ENCODE measurements at places on chromosomes 3 and 15.

DNA sequence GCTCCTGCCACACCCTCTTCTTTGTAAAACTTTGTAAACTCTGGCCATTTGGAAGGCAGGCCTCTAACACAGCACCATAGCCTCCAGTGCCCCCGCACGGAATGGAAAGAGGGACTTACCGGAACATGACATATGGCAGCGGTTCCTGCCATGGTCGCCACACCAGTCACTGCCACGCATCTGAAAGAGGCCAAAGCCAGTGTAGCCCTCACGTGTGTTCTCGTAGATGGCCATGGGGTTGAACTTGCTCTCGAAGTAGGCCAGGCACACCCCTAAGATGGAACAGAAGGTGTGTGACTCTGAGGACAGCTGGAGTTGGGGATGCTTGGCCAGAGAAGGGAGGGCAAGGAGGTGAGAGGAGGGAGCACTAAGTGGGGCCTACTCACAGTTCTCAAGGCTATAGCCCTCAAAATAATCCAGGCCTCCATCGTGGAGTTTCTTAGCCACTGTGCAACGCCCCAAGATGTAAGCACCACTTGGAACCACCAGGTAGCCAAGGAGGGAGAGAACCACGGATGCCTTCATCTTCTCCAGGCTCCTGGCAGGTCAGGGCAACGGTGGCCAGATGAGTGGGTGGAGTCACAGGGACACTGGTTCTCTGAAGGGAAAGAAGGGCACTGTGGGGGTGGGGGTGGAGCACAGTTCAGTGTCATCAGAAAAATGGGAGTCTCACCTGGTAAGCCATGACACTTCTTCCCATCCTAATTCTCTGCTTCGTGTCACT, 3.5 kb downstream of the LYZL4 start:
- no peak for DNase-seq

GRCh38 chr3:169602482-169602881, 61.0 kb downstream of the MECOM start:
- no peak for DNase-seq

- no peak for DNase-seq
Measured at GRCh38 chr3:120567370-120568201, 28.6 kb upstream of the NDUFB4 start.

- DNase-seq: no peak
Measured at GRCh38 chr3:55894605-55895004, 407.5 kb upstream of the WNT5A start.

- no peak for DNase-seq
Measured at GRCh38 chr3:71327936-71328335, 255.6 kb downstream of the FOXP1 start.

GRCh38 chr15:90531147-90531546, 1.4 kb downstream of the CRTC3 start:
- DNase-seq: no peak

- DNase-seq: no peak
Measured at GRCh38 chr3:5787861-5788488, 600.5 kb downstream of the EDEM1 start.

GRCh38 chr3:171160325-171160724, 133.8 kb upstream of the SLC2A2 start:
- no peak for DNase-seq

DNA sequence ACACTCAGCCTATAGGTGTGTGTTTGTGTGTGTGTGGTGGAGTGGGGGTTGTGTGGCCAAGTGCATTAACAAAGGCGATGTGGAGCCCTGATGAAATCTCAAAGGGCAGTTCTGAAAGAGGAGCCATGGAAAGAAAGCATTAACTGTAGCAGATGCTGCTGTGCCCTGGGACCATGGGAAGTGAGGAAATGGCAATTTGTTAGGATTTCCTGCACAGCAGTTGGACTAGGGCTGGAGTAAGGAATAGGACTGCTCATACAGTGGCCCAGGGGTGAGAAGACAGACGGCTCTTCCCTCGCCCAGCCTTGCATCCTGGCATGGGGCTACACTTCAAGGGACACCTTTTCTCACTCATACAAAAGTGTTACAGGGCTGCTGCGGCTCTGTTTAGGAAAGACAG, 12.3 kb upstream of the ZBTB38 start:
- DNase-seq: no peak

- no peak for DNase-seq
Measured at GRCh38 chr3:65720989-65721737, 317.6 kb downstream of the MAGI1 start.

DNA sequence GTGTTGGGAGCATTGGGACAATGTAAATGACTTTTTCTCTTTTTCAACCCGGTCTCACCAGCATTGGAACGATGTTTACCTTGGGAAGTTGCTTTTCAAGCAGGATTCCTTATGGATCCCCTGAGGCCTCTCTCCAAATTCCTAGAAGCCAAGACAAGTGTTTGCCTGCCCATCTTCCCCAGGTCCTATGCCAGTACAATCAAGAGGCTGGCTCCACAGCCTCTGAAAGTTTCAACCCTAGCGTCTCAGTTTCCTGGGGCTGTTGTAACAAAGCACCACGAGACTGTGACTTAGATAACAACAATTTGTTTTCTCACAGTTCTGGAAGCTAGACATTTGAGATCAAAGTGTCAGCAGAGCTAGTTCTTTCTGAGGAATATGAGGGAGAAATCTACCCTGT, 347.2 kb upstream of the UMPS start:
- no peak for DNase-seq

- DNase-seq: no peak
Measured at GRCh38 chr3:39132096-39133092, 21.0 kb downstream of the CSRNP1 start.

DNA sequence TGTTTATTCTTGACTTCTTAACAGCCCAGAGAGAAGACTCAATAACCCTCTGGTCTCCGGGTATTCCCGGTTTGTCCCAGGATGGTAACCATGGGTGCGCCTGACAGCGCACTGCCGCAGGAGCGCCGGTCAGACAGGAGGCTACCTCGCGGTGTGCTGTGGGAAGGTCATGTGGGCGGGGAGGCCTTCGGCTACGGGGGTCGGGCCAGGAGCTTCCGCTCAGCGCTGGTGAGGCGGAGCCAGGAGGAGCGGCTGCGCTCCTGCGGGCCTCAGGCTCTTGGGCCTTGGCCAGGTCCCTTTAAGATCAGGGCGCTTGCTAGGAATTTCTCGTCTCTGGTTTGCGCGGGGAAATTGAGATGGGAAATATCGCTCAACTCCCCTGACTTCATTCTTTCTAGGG, 182.3 kb upstream of the NDN start:
- DNase-seq: no peak

DNA sequence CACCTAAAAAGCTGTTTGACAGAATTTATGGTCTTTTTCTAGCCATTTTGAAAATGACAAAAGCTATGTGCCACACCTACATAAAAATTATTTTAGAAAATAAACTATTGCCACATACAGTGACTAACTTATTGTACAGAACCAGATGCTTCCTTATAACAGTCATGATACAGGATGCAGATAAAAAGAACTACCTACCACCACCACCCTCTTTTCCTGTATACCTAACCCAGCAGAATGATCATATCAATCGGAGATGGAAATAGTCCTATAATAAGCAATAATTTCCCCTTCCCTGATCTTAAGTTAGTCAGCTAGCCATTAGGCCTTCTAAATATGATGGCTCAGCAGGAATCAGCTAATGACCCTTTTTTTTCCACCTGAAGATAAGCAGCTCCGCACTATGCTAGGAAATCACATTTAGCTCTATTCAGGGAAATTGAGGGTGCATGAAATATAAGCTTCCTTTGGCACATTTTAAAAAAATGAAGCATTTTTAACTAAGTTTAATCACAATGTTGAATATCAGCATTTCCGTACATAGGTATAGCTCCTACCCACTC, 155.5 kb upstream of the SETMAR start:
- no peak for DNase-seq

GRCh38 chr3:56192001-56192400, 276.3 kb downstream of the ERC2 start:
- no peak for DNase-seq

- no peak for DNase-seq
Measured at GRCh38 chr3:65291448-65292125, 603.8 kb upstream of the ADAMTS9 start.

DNA sequence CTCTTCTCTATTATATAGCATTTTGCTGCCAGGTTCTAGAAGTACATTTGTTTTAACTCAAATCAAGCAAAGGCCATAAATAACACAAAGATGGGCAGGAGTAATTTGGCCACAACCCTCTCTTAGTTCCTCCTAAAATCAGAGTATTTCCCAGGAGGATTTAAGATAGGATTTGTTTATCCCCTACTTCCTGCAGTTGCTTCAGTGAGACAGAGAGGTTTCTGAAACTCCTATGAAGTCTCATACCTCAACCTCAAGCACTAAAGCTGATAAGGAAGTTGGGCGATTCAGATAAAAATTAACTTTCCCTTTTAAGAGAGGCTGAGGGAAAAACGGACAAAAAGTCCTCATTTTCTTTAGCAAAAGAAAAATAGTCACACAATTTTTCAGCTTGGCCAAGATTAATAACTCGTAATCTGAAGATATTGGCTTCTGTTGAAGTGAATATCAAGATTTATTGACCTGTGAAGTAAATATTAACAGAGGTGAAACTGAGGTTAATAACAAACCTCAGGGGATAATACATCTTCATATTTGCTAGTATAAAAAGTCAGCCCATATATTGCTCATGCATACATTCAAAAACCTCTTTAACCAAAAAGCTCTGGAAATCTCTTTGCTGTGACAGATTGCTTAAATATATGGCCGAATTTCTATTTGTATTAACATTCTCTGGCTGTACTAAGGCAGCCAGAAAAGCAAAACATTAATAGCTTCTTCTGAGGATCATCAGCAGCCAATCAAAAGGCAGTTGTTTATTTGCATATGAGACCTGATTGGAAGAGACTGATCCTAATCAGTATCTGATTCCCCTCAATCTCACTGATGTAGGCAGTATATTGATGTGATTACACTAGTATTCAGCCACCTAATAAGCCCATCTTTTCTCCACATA, 90.6 kb upstream of the GADL1 start:
- DNase-seq: no peak

DNA sequence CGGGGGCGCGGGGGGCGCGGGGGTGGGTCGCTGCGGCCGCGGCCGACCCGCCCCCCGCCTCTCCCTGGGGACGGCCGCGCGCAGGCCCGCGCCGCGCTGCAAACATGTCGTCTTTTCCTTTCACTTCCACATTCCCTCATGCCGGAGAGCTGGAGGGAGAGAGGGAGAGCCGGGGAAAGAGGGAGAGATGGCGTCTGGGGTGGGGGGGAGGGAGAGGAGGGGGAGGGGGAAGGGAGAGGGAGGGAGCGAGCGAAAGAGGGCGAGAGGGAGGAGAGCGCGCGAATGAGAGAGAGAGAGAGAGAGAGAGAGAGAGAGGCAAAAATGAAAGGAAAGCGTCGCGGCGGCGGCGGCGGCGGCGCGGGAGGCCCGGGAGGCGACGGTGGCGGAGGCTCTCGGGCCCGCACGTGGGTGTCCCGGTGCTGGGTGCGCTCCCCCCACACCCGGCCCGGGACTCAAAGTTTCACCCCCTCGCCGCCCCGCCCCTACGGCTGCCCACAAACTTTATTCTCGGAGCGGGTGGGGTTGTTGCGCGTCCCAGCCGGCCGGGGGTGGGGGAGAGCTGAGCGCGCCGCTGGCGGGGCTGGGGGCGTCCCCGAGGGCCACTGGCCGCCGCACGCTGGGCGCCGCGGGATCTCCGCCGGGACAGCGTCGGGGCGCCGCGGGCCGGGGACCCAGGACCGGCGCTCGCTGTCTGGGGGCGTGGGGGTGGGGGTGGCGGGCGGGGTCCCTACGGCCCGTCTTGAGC, 731 bp downstream of the ZNF710 start:
- DNase-seq: peak; percentile 43

- no peak for DNase-seq
Measured at GRCh38 chr15:58558777-58559176, 127.0 kb downstream of the LIPC start.

DNA sequence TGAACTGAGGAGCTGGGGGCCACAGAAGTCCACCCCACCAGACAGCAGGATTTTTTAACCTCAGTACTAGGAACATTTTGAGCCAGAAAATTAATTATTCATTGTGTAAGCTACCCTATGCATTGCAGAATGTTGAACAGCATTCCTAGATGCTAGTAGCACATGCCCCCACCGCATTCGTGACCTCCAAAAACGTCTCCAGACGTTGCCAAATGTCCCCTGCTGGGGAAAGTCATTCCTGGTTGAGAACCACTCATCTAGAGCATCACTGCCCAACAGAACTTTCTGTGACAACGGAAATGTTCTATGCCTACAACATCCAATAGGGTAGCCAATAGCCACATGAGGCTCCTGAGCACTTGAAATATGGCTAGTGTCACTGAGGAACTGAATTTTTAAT, 333.5 kb downstream of the FOXP1 start:
- no peak for DNase-seq

DNA sequence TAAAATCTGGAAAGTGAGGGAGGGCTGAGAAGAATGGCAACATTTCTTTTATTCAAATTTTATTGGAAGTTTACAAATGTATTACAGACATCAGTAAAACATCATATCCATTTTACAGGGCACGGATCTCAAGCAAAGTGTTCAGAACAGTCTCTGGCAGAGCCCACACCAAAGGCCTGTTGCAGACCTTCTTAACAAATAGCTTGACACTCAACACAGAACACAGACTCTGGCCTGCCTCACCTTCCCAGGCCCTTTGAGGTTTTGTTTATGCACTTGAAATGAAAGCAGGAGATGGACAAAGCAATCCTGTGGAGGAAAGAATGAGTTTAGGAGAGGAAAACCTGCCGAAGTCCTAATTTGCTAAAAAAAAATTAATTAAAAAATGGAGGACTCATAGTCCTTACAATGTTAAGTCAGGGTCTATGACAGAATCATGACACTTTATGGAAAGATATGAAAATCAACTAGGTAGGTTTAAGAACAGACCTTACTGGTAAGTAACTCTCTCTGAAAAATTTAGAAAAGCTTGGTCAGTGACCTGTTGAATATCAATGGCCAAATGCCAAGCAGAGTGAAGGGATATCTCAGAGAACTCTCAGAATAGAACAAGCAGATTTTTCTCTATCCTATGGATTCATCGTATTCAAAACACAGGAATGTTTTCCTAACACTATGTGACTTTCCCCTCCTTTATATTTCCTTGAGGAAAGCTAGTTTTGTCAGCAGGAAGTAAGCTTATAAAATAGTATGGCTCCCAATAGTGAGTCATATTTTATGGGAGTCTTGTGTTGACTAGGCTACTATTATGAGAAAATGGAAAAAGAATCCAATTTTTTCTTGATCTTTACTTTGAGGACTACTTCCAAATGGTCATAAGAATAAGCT, 70.8 kb upstream of the PSMD6 start:
- DNase-seq: no peak

All from activated T-cell treated with anti-CD3 and anti-CD28 coated beads for 24 hours (primary cell).